ENCODE measurements at places on chromosomes 7 and 10.

DNA sequence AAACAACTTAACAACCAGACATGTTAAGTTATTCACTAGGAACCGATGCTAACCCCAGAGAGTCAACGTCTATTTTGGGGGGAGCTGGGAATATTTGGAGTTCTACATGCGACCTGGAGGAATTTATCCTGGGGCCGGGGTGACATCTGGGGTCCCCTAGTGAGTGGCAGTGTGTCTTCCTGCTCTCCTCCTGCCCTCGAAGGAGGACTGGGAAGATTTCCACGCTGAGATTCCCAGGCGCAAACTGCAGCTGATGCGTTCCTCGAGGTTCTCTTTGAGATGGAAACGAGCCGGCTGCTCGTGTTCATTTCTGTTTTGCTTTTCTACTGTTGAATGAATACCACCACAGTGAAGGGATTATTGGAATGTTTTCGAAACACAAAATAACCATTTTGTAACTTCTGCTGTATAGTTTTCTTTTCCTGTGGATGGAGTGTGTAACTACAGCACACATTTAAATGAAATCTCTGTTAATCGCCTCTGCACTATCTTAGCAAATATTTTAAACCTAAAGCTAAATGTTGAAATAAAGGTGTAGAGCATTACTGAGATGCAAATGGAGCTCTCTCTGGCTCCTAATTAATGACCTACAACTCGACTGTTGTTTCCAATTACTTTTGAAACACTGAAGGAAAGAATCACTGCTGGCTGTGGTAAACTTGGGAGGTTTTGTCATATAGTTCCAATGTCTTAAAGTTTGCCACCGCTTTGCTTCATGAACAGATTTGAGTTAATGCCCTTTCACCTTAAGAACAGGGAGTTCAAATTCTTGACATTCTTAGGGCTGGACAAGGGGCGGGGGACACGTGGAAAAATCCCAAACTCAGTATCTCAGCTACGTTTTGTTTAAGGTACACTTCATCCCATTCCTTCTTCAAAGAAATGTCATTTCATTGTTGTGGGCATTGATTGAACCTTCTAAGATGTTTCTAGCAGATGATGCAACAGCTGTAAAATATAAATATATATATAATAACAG is 21.1 kb downstream of the GATA3 start:
- no peak for DNase-seq

DNA sequence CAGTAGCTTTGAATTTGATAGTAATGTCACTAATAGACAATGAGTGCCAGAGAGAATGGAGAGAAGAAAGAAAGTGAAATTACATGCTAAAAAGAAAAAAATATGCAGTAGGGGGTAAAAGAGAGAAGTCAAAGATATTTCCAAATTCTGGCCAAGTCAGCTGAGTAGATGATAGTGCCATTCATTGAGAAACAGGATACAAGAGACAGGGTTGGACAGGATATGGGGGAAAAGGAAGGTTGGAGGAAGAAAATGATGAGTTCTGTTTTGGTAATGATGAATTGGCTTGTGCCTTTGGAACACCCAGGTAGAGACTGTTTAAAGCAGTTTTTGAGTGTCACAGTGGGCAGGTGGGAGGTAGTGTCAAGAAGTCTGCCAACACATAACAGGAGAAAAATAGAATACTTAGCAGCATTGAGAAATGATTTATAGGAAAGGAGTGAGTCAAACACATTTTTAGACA is 78.3 kb downstream of the LRRC17 start:
- no peak for DNase-seq

DNA sequence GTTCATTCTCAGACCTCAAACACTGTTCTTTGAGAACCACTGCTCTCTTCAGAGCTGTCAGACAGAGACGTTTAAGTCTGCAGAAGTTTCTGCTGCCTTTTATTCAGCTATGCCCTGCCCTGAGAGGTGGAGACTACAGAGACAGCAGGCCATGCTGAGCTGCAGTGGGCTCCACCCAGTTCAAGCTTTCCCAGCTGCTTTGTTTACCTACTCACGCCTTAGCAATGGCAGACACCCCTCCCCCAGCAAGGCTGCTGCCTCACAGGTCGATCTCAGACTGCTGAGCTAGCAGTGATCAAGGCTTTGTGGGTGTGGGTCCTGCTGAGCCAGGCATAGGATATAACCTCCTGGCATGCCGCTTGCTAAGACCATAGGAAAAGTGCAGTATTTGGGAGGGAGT is 80.5 kb upstream of the CYP2C9 start:
- DNase-seq: no peak

DNA sequence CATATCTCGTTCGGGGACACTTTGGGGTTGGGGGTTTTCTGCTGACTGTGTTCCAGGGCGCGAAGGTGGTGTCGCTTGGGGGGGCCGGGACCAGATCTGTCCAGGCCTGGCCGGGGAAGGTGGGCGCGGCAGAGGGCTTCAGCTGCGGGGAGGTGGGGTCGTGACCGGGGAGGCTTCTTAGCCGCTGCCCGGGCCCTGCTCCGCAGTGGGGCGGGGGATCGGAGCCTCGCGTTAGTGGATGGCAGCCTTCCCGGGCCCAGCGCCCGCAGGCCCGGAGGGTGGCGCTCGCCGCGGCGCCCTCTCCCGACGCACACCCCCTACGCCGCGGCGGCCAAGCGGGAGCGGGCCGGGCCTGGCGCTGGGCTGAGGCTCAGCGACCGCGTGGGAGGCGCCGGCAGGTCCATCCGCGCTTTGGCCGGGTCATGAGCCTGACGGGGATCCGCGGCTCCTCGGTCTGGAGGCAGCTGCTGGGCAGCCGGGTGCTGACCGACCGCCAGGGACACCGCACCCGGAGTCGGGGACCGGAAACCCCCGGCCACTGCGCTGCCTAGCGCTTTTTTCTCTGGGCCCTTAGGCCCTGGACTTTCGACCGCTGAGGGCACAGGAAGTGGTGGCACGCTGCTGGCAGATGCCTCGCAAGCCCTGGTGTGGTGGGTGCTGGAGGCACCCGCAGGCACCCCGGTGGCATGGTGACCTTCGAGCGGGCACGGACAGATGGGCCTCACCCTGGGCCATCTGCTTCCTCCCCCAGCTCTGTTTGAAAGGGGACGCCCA is 1.2 kb downstream of the AGAP3 start:
- DNase-seq: no peak

GRCh38 chr10:11918384-11918783 is 95.2 kb downstream of the PROSER2 start:
- DNase-seq: no peak

DNA sequence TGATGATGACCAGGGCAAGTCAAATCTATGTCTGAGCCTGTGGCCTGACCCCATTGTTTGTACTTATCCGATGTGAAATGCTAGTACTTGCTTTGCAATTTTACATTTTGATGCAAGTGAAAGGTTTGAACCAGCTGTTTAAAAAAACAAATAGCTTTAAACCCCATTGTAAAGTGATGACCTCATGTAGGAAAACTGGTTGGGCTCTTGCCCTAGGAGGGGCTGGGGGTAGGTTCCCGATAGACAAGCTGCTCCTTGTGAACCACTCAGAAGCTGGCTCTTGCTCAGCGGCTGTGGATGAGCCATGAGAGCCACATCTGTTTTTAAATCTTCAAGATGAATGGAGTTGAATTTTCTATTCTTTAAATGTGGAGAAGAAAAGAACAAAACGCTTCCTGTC is 185.3 kb downstream of the WDR11 start:
- DNase-seq: no peak

GRCh38 chr7:123665157-123665556 is 9.5 kb downstream of the LMOD2 start:
- DNase-seq: no peak

DNA sequence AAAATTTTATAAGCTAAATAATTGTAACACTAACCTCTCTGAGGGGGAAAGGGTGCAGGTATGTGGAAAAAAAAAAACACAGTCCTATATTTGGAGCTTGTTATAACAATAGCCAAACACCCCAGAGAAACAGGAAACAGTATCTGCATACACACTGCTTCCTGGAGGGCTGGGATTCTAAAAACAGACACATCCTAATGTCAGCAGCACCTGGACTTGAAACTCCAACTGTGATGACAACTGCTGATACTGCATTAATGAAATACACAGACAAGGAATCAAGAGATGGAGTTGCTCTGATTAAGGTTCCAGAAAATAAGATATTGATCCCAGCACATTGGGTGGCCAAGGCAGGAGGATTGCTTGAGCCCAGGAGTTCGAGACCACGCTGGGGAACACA is 9.3 kb downstream of the DAGLB start:
- DNase-seq: peak; percentile 17

DNA sequence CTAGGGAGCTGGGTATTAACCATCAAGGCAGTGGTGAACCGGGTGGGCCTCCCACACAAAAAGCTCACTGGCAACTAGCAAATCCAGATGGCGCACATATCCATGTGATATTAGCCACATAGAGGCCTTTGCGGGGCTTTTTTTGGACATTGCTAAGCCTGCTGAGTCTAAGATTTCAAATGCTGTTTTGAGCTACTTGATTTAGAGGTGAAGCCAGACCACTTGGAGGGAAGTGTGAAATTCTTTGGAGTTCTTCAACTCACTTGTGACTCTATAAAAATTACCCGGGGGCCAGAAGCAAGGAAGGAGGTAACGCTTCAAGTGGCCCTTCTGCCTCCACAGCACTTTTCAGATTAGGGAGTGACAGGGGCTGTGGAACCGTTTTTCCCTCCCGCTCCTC is 619.8 kb upstream of the GALNT17 start:
- DNase-seq: no peak

DNA sequence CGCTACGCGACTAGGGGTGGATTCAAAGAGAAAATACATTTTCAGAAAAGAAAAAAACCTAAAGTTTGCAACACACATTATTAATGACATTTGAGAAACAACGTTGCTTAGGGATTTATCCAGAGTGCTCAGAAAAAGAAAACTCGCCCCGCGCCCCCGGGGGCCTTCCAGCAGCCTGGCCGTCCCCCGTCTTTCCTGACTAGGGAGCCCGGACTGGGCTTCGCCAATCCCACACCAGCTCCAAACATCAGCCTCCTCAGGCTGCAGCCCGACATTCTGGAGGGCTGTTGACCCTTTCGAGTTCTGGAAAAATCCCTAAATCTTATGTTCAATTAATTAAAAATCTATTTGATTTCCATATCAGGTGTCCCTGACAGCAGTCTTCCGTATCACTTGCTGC is 48.6 kb downstream of the CLEC2L start:
- no peak for DNase-seq

- DNase-seq: no peak
These were observed 85.8 kb upstream of the JAZF1 start for GRCh38 chr7:28266402-28266801.

- DNase-seq: no peak
These were observed 14.3 kb downstream of the NRG3 start for GRCh38 chr10:81889181-81889769.

DNA sequence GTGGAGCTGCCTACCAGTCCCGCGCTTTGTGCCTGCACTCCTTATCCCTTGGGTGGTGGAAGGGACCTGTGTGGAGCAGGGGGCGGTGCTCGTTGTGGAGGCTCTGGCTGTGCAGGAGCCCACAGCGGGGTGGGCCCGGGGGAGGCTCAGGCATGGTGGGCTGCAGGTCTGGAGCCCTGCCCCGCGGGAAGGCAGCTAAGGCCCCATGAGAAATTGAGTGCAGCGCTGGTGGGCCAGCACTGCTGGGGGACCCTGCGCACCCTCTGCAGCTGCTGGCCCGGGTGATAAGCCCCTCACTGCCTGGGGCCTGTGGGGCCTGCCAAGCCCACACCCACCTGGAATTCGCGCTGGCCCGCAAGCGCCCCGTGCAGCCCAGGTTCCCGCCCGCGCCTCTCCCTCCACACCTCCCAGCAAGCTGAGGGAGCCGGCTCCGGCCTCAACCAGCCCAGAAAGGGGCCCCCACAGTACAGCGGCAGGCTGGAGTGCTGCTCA is 859.6 kb upstream of the KCND2 start:
- no peak for DNase-seq

All from CD4-positive, alpha-beta T cell treated with Interleukin-6 at 100 ng/mL for 8 hours (primary cell).